Vagina (tissue), 2 donors: ENCODE measurements at places on chromosomes 5 and 9. TPM values are rescaled to one million over a fixed set of nuclear protein-coding genes. Genes with fewer than 3 reads are reported as not detected.

The ZNF483 gene
- total RNA-seq, result 8.8 TPM

The GRM6 gene
- not detected for total RNA-seq

- no peak overlapping the region for H3K4me3 ChIP-seq
- no peaks in the 10 kb centered on the region for H3K4me1 ChIP-seq
- H3K36me3 ChIP-seq, result no peaks in the 10 kb centered on the region
- H3K27ac ChIP-seq, result no peak overlapping the region
- DNase-seq, result no peak
These were observed 233.2 kb downstream of the FBXL17 start for GRCh38 chr5:108148715-108149139.

GRCh38 chr5:54378707-54379106 lies 68.3 kb upstream of the ARL15 start:
- no peaks in the 10 kb centered on the region for H3K4me1 ChIP-seq
- no peaks in the 10 kb centered on the region for H3K27me3 ChIP-seq
- H3K27ac ChIP-seq, result no peak overlapping the region
- DNase-seq, result no peak
- H3K4me3 ChIP-seq, result no peak overlapping the region

DNA sequence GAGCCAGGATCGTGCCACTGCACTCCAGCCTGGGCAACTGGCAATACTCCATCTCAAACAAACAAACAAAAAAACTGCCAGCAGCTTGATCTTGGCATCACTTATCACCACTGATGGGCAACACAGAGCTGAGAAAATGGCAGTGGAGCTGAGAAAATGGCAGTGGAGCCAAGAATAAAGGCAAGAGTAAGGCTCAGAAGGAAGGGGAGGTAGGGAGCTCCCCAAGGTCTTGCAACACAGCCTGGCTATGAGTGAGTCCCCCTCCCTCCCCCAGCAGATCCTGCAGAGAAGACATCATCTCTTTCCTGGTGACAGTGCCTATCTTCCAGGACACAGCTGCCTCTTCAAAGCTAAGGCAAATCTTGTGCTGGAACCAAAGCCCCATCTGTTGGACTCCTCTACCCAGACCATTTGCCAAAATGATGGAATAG lies 70.3 kb downstream of the UGCG start:
- no peak overlapping the region for H3K27ac ChIP-seq
- no peaks in the 10 kb centered on the region for H3K27me3 ChIP-seq
- no peak for DNase-seq
- no peaks in the 10 kb centered on the region for H3K4me1 ChIP-seq
- H3K4me3 ChIP-seq, result no peak overlapping the region

- no peak for DNase-seq
- no peaks in the 10 kb centered on the region for H3K27me3 ChIP-seq
- no peaks in the 10 kb centered on the region for H3K36me3 ChIP-seq
- no peak overlapping the region for H3K27ac ChIP-seq
- H3K4me1 ChIP-seq, result no peaks in the 10 kb centered on the region
These were observed 312.1 kb upstream of the EFNA5 start for GRCh38 chr5:107982703-107983425.

GRCh38 chr5:54234304-54234933 lies 76.0 kb downstream of the ARL15 start:
- no peak for DNase-seq
- no peak overlapping the region for H3K27ac ChIP-seq
- H3K4me3 ChIP-seq, result no peak overlapping the region
- H3K27me3 ChIP-seq, result no peaks in the 10 kb centered on the region
- H3K4me1 ChIP-seq, result no peaks in the 10 kb centered on the region
- no peaks in the 10 kb centered on the region for H3K36me3 ChIP-seq

- no peak overlapping the region for H3K27ac ChIP-seq
- no peaks in the 10 kb centered on the region for H3K27me3 ChIP-seq
- H3K36me3 ChIP-seq, result no peaks in the 10 kb centered on the region
- peaks cover 13% of the 10 kb centered on the region for H3K4me1 ChIP-seq
These were observed 135.1 kb upstream of the ELL2 start for GRCh38 chr5:96096724-96097123.

DNA sequence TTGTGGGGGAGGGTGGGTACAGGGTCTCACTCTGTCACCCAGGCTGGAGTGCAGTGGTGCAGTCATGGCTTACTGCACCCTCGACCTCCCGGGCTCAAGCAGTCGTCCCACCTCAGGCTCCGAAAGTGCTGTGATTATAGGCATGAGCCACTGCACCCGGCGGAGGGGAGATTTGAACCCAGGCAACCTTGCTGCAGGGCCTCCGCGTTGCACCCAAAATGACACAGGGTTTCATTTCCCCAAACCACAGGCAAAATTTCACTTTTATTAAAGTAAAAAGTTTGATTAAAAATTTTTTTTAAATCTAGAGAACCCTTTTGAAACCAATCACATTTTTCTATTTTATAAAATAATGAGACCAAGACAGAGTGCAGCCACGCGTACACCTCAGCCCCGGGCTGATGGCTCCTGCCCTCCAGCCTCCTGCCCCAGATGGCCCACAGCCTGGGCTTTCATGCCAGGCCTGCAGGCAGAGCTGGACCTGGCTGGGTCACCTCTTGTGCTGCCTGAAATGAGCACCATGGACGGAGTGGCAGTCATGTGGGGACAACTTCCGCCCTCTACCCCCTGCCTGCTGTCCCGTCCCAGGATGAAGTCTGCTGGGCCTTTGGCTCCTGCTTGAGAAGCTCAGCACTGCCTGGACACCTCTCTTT lies 30.5 kb downstream of the USP20 start:
- H3K36me3 ChIP-seq, result peaks cover 34% of the 10 kb centered on the region
- H3K4me3 ChIP-seq, result no peak overlapping the region
- no peaks in the 10 kb centered on the region for H3K4me1 ChIP-seq
- no peak overlapping the region for H3K27ac ChIP-seq

- peak overlapping the region; percentile 63 for H3K27ac ChIP-seq
- peaks cover 18% of the 10 kb centered on the region for H3K4me1 ChIP-seq
- H3K27me3 ChIP-seq, result no peaks in the 10 kb centered on the region
- peaks cover 16% of the 10 kb centered on the region for H3K36me3 ChIP-seq
- peak overlapping the region; percentile 75 for H3K4me3 ChIP-seq
These were observed 363 bp downstream of the ZNF454 start for GRCh38 chr5:178941361-178941760.

GRCh38 chr5:155455791-155456514 lies 442.4 kb downstream of the KIF4B start:
- H3K4me1 ChIP-seq, result no peaks in the 10 kb centered on the region
- no peak overlapping the region for H3K4me3 ChIP-seq
- no peak overlapping the region for H3K27ac ChIP-seq
- no peaks in the 10 kb centered on the region for H3K27me3 ChIP-seq

GRCh38 chr9:136673975-136674785 lies 11.5 kb downstream of the EGFL7 start:
- H3K36me3 ChIP-seq, result peaks cover 7% of the 10 kb centered on the region
- no peaks in the 10 kb centered on the region for H3K27me3 ChIP-seq
- peaks cover 10% of the 10 kb centered on the region for H3K4me1 ChIP-seq
- no peak overlapping the region for H3K4me3 ChIP-seq
- DNase-seq, result no peak

- no peaks in the 10 kb centered on the region for H3K27me3 ChIP-seq
- H3K36me3 ChIP-seq, result no peaks in the 10 kb centered on the region
These were observed at the start of gene IGFBPL1 for GRCh38 chr9:38423973-38424843. Gene IGFBPL1 (minus strand): TSS chr9:38424454. CDS start chr9:38424424, 30 bp downstream.

DNA sequence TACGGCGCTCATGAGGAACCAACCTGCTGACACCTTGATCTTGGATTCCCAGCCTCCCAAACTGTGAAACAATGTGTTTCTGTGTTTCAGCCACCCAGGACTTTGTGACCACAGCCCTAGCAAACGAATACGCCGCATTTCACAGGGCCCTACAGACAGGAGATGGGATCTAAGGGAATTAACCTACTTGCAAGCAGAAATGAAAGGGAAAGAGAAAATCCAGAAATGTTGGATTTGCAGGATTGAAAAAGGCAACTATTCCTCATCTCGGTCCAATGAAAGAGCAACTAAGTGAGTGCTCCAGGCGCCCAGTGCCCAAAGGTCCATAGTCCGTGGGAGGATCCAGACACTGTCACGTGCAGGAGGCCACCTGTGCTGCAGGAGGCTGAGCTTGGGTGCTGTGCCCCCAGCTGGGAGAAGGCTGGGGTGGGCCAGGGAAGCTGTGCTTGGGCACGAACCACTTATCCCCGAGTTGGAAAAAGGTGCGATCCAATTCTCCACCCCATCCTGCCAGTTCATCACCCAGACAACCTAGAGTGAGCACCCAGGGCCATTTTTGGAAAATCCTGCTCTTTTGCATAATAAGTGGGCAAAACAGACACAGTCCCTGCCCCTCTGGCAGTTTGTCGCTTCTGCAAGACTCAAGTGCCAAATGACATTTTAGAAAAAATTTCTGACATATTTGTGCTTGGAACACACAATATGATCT lies 177.9 kb downstream of the C9orf50 start:
- no peak for DNase-seq
- H3K27ac ChIP-seq, result no peak overlapping the region
- H3K4me3 ChIP-seq, result no peak overlapping the region
- no peaks in the 10 kb centered on the region for H3K36me3 ChIP-seq

GRCh38 chr9:120859361-120859760 lies 16.6 kb upstream of the PSMD5 start:
- H3K27me3 ChIP-seq, result no peaks in the 10 kb centered on the region
- H3K36me3 ChIP-seq, result peaks cover 59% of the 10 kb centered on the region
- no peak for DNase-seq
- H3K4me1 ChIP-seq, result no peaks in the 10 kb centered on the region
- H3K4me3 ChIP-seq, result no peak overlapping the region

DNA sequence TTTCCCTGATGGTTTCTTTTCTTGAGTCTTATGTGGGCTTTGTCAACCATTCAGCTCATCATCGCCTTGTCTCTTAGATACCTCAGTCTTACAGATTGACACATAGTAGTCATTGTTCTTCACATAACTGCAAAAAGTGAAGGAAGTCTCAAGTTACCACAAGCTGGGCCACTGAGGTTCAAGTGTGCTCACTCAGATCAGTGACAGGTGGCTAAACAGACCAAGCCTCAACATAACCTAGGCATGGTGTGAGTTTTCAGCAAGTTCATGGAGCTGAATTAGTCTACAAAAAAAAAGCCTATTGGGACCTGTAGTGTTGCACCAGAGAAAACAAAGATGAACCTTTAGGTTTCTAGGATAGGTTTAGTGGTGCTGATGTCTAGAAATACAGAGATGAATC lies 58.2 kb downstream of the RFK start:
- no peaks in the 10 kb centered on the region for H3K36me3 ChIP-seq
- no peak for DNase-seq
- no peaks in the 10 kb centered on the region for H3K27me3 ChIP-seq
- no peaks in the 10 kb centered on the region for H3K4me1 ChIP-seq
- no peak overlapping the region for H3K27ac ChIP-seq

- DNase-seq, result no peak
- no peak overlapping the region for H3K4me3 ChIP-seq
- H3K27ac ChIP-seq, result no peak overlapping the region
- no peaks in the 10 kb centered on the region for H3K4me1 ChIP-seq
- H3K36me3 ChIP-seq, result no peaks in the 10 kb centered on the region
These were observed 540.3 kb downstream of the GABRG2 start for GRCh38 chr5:162607879-162608278.
